Lung (tissue), 17 donors: ENCODE measurements at places on chromosomes 11 and 22. TPM values are rescaled to one million over a fixed set of nuclear protein-coding genes. Genes with fewer than 3 reads are reported as not detected.

DNA sequence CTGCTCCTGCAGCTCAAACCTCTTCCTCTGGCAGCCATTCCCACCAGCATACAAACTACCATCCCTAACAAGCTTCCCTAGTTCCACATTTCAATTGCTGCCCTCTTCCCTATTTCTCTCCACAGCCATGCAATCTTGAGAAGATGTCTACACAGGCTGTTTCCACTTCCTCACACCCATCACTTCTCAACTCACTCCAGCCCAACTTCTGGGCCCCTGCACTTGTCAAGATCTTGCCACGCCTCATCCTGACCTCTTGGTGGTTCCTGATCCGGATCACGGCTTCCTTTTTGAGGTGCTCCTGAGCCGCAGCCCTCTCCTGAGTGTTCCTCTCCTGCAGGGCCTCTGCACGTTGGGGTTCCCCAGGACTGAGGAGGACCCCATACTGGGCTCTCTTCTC lies 22.6 kb downstream of the RPL27A start:
- H3K27me3 ChIP-seq: no peaks in the 10 kb centered on the region
- no peak overlapping the region for H3K27ac ChIP-seq
- peaks cover 35% of the 10 kb centered on the region for H3K36me3 ChIP-seq
- DNase-seq: no peak
- H3K4me1 ChIP-seq: no peaks in the 10 kb centered on the region

- no peaks in the 10 kb centered on the region for H3K4me1 ChIP-seq
- H3K27ac ChIP-seq: no peak overlapping the region
- H3K4me3 ChIP-seq: no peak overlapping the region
- H3K27me3 ChIP-seq: no peaks in the 10 kb centered on the region
These were observed 13.9 kb upstream of the COMT start for GRCh38 chr22:19927696-19928095.

- peak; percentile 67 for DNase-seq
- H3K36me3 ChIP-seq: peaks cover 29% of the 10 kb centered on the region
- H3K27ac ChIP-seq: no peak overlapping the region
- no peaks in the 10 kb centered on the region for H3K27me3 ChIP-seq
- peaks cover under 1% of the 10 kb centered on the region for H3K4me1 ChIP-seq
These were observed 94.8 kb downstream of the PICALM start for GRCh38 chr11:85974122-85974521.

PLEKHA7 gene
- total RNA-seq: 31.8 TPM

PMM1 gene
- total RNA-seq: 62.2 TPM

GRCh38 chr11:17906436-17906835 lies 106.4 kb downstream of the SERGEF start:
- H3K4me3 ChIP-seq: no peak overlapping the region
- no peaks in the 10 kb centered on the region for H3K27me3 ChIP-seq
- no peaks in the 10 kb centered on the region for H3K36me3 ChIP-seq
- DNase-seq: no peak
- H3K4me1 ChIP-seq: no peaks in the 10 kb centered on the region

TMEM191B gene
- not detected for total RNA-seq

HOATZ gene
- 25.4 TPM for total RNA-seq

MRGPRX3 gene
- total RNA-seq: not detected

MS4A15 gene
- not detected for total RNA-seq

TSGA10IP gene
- 0.34 TPM for total RNA-seq

DNA sequence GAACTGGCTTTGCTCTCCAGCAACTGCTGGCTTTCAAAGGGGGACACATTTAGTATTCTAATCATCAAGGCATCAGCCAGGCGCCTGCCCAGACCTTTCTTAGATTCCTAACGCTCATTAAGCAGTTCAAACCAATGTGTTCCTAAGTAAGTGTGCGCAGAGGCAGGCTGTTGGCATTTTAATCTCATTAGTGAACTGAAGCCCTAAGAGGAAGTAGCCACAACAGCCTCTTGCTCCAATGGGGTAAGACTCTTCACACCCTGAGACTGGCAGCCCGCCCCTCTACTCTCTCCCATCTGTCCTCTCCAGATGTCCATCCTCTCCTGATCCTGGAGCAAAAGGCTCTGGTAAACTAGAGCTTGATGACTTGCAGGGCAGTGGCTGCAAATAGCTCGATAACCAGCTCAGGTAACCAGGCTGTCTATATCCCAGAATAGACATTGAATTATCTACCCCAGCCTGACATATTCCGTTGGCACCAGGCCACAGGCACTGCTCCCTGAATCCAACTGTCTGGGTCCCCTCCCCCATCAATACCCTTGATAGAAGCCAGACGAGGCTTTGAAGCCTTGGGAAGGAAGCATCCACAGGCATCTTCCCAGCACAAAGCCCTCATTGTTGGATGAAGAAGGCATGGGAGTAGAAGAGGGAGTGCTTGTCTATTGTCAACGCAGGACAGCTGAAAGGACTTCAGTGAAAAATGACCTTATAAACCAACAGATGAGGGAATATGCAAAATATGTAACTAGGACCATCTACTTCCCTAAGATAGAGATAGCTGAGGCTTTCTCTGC lies 321.1 kb downstream of the TENM4 start:
- no peak overlapping the region for H3K4me3 ChIP-seq
- H3K27me3 ChIP-seq: no peaks in the 10 kb centered on the region
- no peak for DNase-seq
- no peak overlapping the region for H3K27ac ChIP-seq

NAV2 gene
- total RNA-seq: 47.9 TPM

- no peak for DNase-seq
- H3K36me3 ChIP-seq: peaks cover 15% of the 10 kb centered on the region
- H3K4me3 ChIP-seq: no peak overlapping the region
These were observed 4.7 kb downstream of the UCP3 start for GRCh38 chr11:74004046-74004695.

- no peak for DNase-seq
- H3K4me1 ChIP-seq: peaks cover 33% of the 10 kb centered on the region
- no peaks in the 10 kb centered on the region for H3K36me3 ChIP-seq
These were observed 17.7 kb downstream of the CDKN1C start for GRCh38 chr11:2867722-2868505.

SBF1 gene
- 76.9 TPM for total RNA-seq

CDKN1C gene
- 123 TPM for total RNA-seq

TEAD1 gene
- total RNA-seq: 65.3 TPM

GRCh38 chr22:40928657-40929056 lies 22.5 kb upstream of the RBX1 start:
- no peaks in the 10 kb centered on the region for H3K27me3 ChIP-seq
- H3K36me3 ChIP-seq: peaks cover 13% of the 10 kb centered on the region
- no peaks in the 10 kb centered on the region for H3K4me1 ChIP-seq
- no peak overlapping the region for H3K27ac ChIP-seq
- no peak overlapping the region for H3K4me3 ChIP-seq

MYO18B gene
- total RNA-seq: 0.09 TPM

- H3K27ac ChIP-seq: no peak overlapping the region
- H3K4me1 ChIP-seq: peaks cover 44% of the 10 kb centered on the region
- no peaks in the 10 kb centered on the region for H3K36me3 ChIP-seq
- DNase-seq: peak; percentile 72
These were observed 33.2 kb upstream of the BLID start for GRCh38 chr11:122149202-122149601.

DNA sequence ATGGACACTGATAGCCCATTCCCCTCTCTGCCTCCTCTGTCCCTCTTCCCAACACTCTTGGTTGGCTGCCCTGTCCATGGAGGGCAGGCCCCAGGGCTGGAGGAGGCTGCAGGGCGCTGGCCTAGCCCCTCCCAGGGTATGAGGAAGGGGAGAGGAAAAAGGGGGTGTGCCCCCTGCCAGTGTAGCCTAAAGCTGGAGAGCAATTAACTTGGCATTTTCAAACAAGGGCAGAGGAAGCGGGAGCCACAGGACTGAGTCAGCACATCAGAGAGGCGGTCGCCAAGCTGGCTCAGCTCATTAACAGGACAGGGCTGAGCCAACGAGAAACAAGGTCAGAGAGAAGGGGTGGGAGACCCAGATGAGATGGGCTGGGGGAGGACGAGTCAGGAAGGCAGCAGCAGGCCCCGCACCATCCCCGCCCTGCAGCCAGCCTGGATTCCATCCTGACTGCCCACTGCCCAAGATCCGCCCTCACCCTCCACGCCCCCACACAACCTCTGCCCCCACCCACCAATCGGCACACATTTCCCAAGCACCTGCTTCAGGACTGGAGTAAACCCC lies 76.3 kb downstream of the BUD13 start:
- peaks cover 2% of the 10 kb centered on the region for H3K27me3 ChIP-seq
- no peak overlapping the region for H3K4me3 ChIP-seq
- peaks cover 7% of the 10 kb centered on the region for H3K4me1 ChIP-seq
- H3K36me3 ChIP-seq: no peaks in the 10 kb centered on the region

DNA sequence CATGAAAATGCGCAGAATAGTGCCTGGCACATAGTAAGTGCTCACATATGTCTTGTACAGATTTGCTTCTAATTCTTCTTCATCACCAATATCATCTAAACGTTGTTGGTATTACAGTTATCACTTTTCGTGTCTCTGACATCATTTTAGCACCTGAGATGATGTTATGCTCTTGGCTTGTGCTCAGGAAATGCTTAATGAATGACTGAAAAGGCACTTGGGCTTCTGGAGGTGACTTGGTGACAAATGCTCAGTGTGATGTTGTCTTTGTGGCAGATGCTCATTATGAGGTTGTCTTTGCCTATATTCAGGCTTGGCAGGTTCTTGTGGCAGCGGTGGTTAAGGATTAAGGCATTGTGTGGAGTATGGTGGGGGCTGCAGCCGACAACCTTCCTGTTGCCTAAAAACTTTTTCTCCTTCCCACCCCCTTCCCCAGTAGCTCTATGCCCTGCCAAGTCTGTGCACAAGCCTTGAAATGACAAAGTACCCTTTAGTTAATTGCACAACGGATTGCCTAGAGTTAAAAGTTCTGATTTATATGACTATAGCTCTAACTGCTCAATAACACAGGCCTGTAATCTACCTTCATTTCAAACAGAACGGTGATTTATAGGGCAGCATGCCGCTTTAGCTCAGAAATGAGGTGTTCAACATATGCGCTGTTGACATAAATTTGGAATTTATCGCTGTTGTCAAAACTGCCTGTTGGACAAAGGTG lies 82.5 kb downstream of the ZBTB16 start:
- H3K4me3 ChIP-seq: no peak overlapping the region
- H3K4me1 ChIP-seq: peaks cover 50% of the 10 kb centered on the region
- H3K36me3 ChIP-seq: no peaks in the 10 kb centered on the region
- H3K27ac ChIP-seq: no peak overlapping the region

DNA sequence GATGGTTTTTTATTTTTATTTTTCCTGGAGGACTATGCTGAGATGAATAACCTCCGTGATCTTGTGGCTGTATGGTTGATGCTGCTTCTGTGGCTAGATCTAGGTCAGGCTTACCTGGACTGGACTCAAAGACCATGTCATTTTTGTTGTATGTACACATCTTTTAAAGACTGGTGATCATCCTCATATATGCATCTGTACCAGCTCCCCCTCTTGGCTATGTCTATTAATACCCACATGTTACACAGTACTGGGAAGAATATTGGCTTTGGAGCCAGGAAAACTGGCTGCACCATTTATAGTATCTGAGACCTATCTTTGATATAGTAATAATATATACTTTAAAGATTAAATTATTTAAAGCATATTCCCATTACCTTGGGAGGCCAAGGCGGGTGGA lies 18.4 kb upstream of the PITPNB start:
- H3K27me3 ChIP-seq: no peaks in the 10 kb centered on the region
- no peaks in the 10 kb centered on the region for H3K36me3 ChIP-seq
- no peak for DNase-seq
- no peak overlapping the region for H3K27ac ChIP-seq
- H3K4me3 ChIP-seq: no peak overlapping the region
- no peaks in the 10 kb centered on the region for H3K4me1 ChIP-seq

- DNase-seq: no peak
- H3K4me1 ChIP-seq: peaks cover 9% of the 10 kb centered on the region
- H3K27ac ChIP-seq: no peak overlapping the region
- no peak overlapping the region for H3K4me3 ChIP-seq
- H3K36me3 ChIP-seq: no peaks in the 10 kb centered on the region
These were observed 24.5 kb downstream of the MOB2 start for GRCh38 chr11:1461826-1462697.

- DNase-seq: peak; percentile 40
- no peaks in the 10 kb centered on the region for H3K36me3 ChIP-seq
These were observed 455.9 kb downstream of the MN1 start for GRCh38 chr22:27345691-27346090.

POU2AF3 gene
- 4.2 TPM for total RNA-seq
